ENCODE measurements at places on chromosomes 4 and X. TPM values are rescaled to one million over a fixed set of nuclear protein-coding genes. Genes with fewer than 3 reads are reported as not detected.

The DHX15 gene
- polyA plus RNA-seq: 112 TPM

The AMTN gene
- polyA plus RNA-seq: not detected

The TMEM131L gene
- 61.1 TPM for polyA plus RNA-seq

The TXK gene
- 0.65 TPM for polyA plus RNA-seq

The FAM120C gene
- polyA plus RNA-seq: 8.8 TPM

The ENPEP gene
- 18.1 TPM for polyA plus RNA-seq

The ACE2 gene
- polyA plus RNA-seq: not detected

The FAAH2 gene
- polyA plus RNA-seq: 0.74 TPM

The MAGEB6 gene
- polyA plus RNA-seq: not detected

The SMIM9 gene
- polyA plus RNA-seq: not detected

The GSPT2 gene
- 8.6 TPM for polyA plus RNA-seq

The TMEM255A gene
- polyA plus RNA-seq: 15.0 TPM

The ZCCHC18 gene
- 1.5 TPM for polyA plus RNA-seq

The PNMA6F gene
- polyA plus RNA-seq: not detected

The CSAG3 gene
- not detected for polyA plus RNA-seq

The PTPN13 gene
- polyA plus RNA-seq: 6.0 TPM

The ZNF674 gene
- polyA plus RNA-seq: 4.1 TPM

The GPR173 gene
- polyA plus RNA-seq: 8.8 TPM

The KCNIP4 gene
- polyA plus RNA-seq: 1.8 TPM

The SERTM2 gene
- polyA plus RNA-seq: 1.5 TPM

The GPRIN3 gene
- polyA plus RNA-seq: 3.3 TPM

The FOXR2 gene
- not detected for polyA plus RNA-seq

The USP38 gene
- polyA plus RNA-seq: 18.1 TPM

The FAM149A gene
- polyA plus RNA-seq: 6.6 TPM

The SHROOM3 gene
- polyA plus RNA-seq: 34.3 TPM

The UGT2B15 gene
- not detected for polyA plus RNA-seq

The RNF113A gene
- polyA plus RNA-seq: 9.2 TPM

The GBA3 gene
- polyA plus RNA-seq: 0.54 TPM

The BEND2 gene
- not detected for polyA plus RNA-seq

The TECRL gene
- 65.5 TPM for polyA plus RNA-seq

The ERAS gene
- not detected for polyA plus RNA-seq

The F11 gene
- not detected for polyA plus RNA-seq

The WAS gene
- 4.2 TPM for polyA plus RNA-seq

The BEND4 gene
- polyA plus RNA-seq: 0.10 TPM

The SPANXN3 gene
- polyA plus RNA-seq: not detected

The CPZ gene
- 6.0 TPM for polyA plus RNA-seq

The ZCCHC4 gene
- polyA plus RNA-seq: 11.6 TPM

The HPGD gene
- polyA plus RNA-seq: 6.1 TPM

The KLHL13 gene
- polyA plus RNA-seq: 54.8 TPM

The PCSK1N gene
- not detected for polyA plus RNA-seq

The RNF128 gene
- not detected for polyA plus RNA-seq

The STS gene
- 16.6 TPM for polyA plus RNA-seq

The CTAG2 gene
- not detected for polyA plus RNA-seq

The GAB1 gene
- polyA plus RNA-seq: 31.5 TPM

The MAGEB5 gene
- polyA plus RNA-seq: not detected

The SAGE1 gene
- polyA plus RNA-seq: not detected

The NXF2 gene
- not detected for polyA plus RNA-seq

The IL9R gene
- 0.32 TPM for polyA plus RNA-seq

The LUZP4 gene
- polyA plus RNA-seq: not detected

The C4orf50 gene
- not detected for polyA plus RNA-seq

The CORIN gene
- 0.83 TPM for polyA plus RNA-seq

The CPLX1 gene
- polyA plus RNA-seq: 0.28 TPM

The SPIN2A gene
- polyA plus RNA-seq: 3.4 TPM

The UCHL1 gene
- polyA plus RNA-seq: 20.8 TPM

The HTR2C gene
- polyA plus RNA-seq: not detected

The CNKSR2 gene
- polyA plus RNA-seq: 1.9 TPM

Measured in hindlimb muscle (tissue), 1 donor.